ENCODE measurements at places on chromosomes 11 and 22.

- DNase-seq = no peak
Measured at GRCh38 chr11:2584434-2584811, 115.4 kb downstream of the KCNQ1OT1 start.

GRCh38 chr11:1832211-1832919 is 2.4 kb upstream of the SYT8 start:
- DNase-seq = peak; percentile 29

DNA sequence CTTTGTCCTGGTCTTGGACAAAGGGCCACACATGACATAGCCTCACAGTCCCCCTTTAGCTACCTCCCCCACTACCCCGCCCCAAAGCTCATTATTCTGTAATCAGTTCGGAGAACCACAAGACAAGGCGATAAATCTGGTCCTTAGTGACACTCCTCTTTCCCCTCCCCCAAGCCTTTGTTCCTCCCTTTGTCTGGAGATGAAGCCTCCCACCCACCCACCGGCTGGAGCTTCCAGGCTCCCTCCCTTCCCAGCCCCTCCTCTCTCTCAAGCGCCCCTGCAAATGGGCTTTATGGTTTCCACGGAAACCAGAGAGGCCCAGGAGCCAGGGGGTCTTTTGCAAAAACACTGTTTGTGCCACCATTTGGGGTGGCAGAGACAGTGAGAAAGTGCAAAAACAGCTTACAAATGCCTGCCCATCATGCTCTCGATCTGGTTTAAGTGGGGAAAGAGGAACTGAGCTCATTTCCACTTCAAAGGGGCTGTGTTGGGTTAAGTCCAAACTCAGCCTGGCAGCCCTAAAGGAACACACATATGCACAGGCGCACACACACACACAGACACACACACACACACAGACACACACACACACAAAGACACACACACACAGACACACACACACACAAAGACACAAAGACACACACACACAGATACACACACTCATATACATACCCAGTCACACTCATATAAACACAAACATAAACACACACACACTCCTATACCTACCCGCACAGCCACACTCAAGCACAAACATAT is 23.5 kb downstream of the APLNR start:
- DNase-seq = peak; percentile 10

DNA sequence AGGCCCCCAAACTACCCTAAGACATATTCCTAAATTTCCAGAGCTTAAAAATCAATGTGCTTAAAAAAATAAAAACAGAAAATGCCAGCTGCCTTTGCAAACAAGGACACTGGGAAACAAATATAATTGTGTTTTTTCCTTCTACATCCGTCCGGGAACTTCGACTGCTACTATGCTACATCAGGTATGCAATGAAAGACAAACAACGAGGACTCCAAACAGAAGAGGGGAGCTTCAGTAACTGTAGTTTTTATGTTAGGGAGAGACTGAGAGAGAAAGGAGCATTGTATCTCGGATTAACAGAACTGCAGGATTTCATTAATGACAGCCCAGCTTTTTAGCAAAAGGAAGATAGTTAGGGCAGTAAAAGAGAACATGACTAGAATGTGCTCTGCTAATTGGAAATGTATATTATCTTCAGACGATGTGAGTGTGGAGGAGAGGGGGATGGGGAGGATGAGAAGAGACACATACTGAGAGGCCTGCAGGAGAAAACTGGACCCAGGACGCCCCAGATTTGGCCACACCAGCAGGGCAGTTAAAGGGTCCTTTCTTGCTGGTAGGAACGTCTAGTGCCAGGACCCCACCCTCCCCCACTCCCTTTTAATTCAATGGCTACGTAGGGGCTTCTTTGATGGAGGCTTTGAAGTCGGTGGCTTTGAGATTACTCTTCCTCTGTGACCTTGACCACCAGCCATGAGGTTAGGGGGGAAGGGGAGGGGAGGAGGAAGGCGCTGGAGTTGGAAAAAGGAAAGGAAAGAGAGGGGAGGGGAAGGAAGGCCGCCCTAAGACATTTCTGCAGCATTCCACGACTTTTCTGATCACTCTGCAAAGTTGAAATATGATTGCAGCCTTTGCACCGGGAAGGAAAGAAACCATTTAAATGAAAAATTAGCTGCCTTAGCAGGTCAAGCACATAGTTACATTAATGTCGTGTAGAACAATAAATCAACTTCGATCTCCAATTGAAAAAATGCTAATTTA is 187.1 kb downstream of the BLID start:
- no peak for DNase-seq

DNA sequence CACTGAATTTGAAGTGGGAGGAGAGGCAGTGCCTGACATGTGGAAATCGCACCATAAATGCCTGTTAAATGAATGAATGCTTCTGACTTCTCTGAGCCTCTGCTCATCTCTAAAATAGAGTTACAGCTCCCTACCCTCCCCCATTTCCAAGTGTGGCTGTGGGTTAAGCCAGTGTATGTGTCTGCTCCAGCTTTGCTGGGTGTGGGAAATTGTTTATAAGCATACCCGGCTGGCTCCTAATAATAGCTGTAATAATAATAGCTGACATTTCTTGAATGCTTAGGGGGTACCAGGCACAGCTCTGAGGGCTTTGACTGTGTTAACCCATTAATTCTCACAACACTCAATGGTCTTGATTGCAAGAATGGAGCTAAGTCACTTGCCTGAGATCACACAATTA is 7.0 kb upstream of the FCHSD2 start:
- peak; percentile 24 for DNase-seq

GRCh38 chr11:117888139-117888566 is 11.7 kb upstream of the FXYD6 start:
- DNase-seq = no peak

DNA sequence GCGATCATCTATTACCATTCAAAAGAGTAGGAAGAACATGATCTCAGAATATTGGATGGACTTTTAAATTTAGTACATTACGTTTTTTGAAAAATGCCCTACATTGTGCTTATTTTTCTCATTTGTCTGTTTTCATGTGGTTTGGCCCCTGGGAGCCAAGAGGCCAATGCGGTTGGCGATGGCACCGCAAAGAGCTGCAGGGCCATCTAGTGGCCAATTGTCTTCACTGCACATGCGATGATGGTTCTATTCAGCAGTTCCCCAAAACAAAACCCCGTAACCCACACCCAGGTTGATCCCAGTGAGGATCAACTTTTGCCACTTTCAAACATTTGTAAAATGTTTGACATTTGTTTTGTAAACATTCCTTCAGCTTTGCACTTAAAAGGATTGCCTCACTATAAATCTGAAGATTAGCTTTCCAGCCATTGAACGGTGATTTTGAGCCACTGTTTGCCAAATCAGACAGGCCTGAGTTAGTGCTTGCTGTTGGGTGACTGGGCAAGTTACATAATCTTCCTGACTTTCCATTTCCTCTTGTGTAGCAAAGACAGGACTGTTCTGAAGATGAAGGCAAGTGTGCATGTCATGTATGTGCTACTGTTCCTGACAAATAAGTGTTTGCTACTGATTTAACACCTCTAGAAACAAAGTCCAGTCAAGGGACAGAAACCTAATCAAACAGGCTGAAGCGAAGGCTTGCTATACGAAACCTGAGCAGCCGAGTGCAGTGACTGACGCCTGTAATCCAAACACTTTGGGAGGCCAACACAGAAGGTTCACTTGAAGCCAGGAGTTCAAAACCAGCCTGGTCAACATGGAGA is 29.2 kb upstream of the XBP1 start:
- peak; percentile 75 for DNase-seq

GRCh38 chr22:46612904-46613605 is 7.1 kb upstream of the GRAMD4 start:
- peak; percentile 29 for DNase-seq

GRCh38 chr11:553988-554340 is 6.6 kb downstream of the LMNTD2 start:
- no peak for DNase-seq

- no peak for DNase-seq
Measured at GRCh38 chr11:1473786-1474185, 12.8 kb downstream of the MOB2 start.

GRCh38 chr11:114977651-114978050 is 299.3 kb downstream of the NXPE2 start:
- DNase-seq = no peak

- DNase-seq = peak; percentile 83
Measured at GRCh38 chr11:102172127-102172848, 62.0 kb downstream of the YAP1 start.

GRCh38 chr11:58577555-58578135 is 1.2 kb upstream of the ZFP91 start:
- DNase-seq = peak; percentile 99

GRCh38 chr11:70616938-70617654 is 218.8 kb downstream of the CTTN start:
- no peak for DNase-seq

DNA sequence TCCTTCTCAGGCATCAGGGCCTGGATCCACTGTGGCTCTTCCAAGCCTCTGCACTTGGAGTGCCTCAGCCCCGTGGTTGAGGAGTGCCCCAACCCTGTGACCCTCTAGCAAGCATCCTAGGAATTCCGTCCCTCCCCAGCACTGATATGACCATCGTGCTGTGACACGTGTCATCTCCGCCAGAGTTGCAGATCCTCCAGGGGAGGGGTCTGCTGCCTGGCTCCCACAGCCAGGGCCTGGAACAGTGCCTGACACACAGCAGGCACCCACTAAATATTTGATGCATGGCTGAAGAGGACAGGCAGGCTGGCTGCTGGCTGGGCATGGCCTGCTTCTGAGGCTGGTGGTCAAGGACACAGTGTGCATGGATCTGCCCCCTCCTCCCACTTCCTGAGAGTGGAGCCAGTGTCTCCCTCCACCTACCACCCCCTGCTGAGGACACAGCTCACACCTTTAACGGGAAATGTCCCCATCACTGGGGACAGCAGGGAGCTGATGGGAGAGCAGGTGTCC is 1.7 kb upstream of the CD81 start:
- no peak for DNase-seq

DNA sequence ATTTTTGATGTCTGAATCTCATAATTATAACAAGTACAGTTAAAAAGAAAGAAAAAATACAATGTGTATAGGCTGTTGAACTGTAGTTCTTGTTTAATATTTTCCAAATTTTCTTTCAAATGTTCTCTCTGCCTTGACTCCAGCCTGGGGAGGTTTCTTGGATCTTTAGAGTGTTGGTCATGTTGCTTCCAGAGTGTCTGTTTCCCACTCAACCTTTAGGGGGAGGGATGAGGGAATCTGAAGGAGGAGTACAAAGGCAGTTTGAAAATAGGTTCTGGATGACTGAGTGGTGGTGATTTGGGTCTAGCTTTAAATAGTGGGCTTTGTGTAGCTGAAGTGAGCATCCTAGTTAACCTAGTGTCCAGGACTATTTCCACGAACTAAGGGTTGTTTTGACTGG is 2.0 kb downstream of the CTNND1 start:
- peak; percentile 69 for DNase-seq

GRCh38 chr11:121967131-121967704 is 148.8 kb downstream of the BLID start:
- no peak for DNase-seq

- DNase-seq = no peak
Measured at GRCh38 chr11:86625981-86626380, 46.4 kb downstream of the ME3 start.

DNA sequence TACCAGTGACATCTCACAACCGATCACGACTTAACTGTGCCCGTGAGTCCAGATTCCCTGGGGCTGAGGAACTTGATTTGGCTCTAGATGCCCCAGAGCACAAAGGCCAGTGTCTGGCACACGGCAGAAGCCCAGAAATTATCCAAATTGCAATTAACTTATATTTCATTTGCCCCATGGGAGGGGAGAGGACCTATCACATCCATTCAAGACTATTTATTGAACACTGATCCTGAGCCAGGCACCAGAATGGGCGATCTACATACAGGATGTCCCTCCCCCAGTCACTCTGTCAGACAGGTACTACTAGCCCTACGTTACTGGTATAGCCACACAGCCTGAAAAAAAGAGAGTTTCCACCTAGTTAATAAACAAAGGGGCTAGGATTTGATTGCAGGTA is 5.1 kb downstream of the DNAL4 start:
- DNase-seq = no peak

DNA sequence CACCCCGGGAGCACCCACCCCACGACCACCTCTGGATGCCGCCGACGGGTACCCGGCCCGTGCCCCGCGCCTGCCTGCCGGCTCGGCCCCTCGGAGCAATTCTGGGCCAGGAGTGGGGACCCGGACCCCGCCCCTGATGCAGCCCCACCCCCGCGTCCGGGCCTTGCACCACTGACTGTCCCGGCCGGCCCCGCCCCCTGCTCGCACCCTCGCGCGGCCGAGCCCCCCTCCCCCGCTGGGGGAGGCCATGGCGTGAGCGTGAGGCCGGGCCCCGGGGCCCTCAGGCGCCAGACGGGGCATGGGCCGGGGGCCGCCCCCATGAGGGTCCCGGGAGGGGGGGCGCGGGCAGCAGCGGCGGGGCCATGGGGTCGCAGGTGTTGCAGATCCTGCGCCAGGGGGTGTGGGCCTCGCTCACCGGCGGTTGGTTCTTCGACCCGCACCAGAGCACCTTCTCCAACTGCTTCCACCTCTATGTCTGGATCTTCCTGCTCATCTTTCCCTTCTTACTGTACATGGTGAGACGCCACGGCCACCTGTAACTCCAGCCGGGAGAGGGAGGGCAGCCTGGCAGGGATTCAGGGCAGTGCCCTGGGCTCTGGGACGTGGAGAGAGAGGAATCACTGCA is 486 bp downstream of the PCNX3 start:
- no peak for DNase-seq

- peak; percentile 52 for DNase-seq
Measured at GRCh38 chr22:43185860-43186261, 1.1 kb downstream of the TTLL12 start.

GRCh38 chr11:32172041-32172847 is 81.4 kb downstream of the RCN1 start:
- DNase-seq = no peak

- DNase-seq = no peak
Measured at GRCh38 chr11:128305588-128305987, 281.8 kb downstream of the ETS1 start.

DNA sequence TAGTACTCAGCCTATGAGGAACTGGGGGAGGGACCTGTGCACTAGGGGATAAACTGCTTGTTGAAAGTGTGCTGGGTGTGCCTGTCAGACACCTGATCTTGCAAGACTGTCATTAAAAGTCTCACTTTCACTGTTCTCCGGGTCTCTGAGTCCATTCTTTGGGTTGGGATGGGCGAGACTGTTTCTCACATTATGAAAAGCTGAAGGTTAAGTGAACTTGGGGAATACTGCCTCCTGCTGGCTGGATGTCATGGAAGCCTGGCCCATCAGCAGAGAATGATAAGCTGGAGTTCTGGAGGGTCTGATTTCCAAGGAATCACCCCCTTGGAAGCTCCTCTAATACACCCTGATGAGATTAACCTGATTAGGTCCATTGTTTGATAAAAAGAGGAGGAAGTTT is 9.0 kb upstream of the VPREB1 start:
- no peak for DNase-seq
